ENCODE measurements at places on chromosomes 7 and 10.
A peak's percentile ranks its signal among the peaks of the same experiment; 100 is the strongest.

GRCh38 chr7:153829525-153829924 lies 222.7 kb upstream of the DPP6 start:
- no peak for DNase-seq

GRCh38 chr7:55644567-55644966 lies 72.3 kb upstream of the VOPP1 start:
- no peak for DNase-seq

GRCh38 chr10:1381339-1381738 lies 325.2 kb downstream of the WDR37 start:
- no peak for DNase-seq

GRCh38 chr7:44972562-44972961 lies 6.3 kb downstream of the MYO1G start:
- no peak for DNase-seq

DNA sequence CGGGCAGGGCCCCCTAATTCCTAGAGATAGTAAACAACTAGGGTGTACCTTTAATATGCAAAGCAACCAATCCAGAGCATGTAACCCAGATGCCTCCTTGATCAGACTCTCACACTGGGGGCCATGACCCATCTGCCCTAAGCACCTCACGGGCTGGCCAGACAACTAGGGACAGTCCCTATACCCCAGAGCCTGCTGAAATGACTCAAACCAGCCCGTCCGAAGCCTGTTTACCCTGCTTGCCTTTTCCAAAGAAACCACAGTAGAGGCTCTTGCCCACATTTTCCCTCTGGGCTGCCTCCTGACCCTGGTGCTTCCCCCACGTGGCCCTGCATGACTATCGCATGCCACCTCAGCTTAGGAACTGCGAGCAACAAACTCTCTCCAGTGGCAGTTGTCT lies 46.2 kb downstream of the RGS10 start:
- no peak for DNase-seq

GRCh38 chr10:133032976-133033741 lies 54.6 kb upstream of the ADGRA1 start:
- no peak for DNase-seq

DNA sequence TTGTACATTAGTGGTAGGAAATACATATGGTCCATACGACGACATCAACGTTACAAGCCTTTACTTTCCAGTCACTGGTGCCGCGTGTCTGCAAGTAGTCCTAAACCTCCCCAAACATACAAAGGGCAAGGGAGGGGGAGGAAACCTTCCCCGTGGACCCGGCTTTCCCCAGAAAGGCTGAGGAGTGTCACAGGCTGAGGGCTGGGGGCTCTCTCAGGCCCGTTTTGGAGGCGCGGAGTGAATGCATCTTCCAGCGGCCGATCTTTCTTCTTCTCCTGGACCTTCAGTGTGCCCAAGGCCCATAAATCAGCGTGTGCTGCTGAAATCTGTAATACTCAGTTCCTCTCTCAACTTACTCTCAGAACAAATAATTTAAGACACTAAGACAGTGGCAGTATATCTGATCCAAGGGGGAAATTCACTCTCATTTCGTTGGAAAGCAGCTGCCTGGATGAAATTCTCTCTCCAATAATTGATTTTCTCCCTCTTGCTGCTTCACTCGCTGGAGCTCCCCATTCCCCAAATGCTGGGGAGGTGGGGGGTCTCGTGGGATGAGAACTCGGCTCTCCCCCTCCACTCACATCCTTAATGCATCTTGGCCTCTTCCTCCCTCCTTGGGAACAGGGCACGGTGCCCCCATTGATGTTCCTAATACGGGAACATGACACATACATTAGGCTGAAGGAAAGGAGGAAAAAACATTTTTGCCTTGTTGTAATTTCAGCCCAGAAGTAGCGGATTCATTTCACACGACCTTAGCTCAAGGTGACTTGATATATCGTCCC lies 126.1 kb downstream of the ADARB2 start:
- no peak for DNase-seq

GRCh38 chr7:26700386-26700785 lies 164.0 kb downstream of the SKAP2 start:
- DNase-seq, result no peak

- DNase-seq, result no peak
These were observed 551.8 kb downstream of the SORCS3 start for GRCh38 chr10:105192861-105193260.

DNA sequence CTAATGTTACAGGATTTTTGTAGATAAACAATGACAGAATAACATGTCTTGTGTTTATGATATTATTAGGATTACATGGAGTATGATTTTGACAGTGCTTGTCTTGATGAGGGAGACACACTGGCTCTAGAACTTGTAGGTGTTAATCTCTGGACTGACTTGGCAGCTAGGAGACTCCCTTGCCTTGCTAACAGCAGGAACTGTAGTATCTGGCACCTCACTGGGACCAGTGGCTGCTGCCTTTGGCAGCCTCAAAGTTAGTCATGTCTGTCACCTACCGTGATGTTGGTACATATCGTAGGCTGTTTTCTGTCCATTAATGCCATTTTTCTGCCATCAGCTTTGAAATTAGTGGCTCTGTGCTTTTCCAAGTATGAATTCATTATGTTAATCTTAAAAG lies 261.5 kb downstream of the CDK14 start:
- DNase-seq, result no peak

- DNase-seq, result no peak
These were observed 14.9 kb downstream of the HEPACAM2 start for GRCh38 chr7:93211228-93211818.

GRCh38 chr7:121797657-121798452 lies 75.1 kb upstream of the PTPRZ1 start:
- no peak for DNase-seq

DNA sequence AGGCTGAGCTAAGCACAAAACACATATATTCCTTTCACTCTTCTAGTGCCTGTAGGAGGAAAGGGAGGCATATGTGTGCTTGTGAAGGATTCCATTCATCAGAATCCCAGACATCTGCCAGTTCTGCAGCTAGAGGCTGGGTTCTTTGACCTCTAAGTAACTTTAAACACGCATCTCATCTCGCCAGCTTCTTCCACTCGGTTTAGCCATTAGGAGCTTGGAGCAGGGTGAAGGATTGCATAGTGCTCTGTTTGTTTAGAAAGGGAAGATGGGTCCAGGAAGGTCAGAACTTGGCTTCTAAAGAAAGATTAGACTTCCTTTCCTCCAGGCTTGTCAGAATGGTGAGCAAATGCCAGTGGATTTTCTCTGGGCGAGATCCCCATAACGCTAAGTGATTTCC lies 43.6 kb downstream of the HK1 start:
- DNase-seq, result no peak

- DNase-seq, result no peak
These were observed 53.0 kb downstream of the SORCS3 start for GRCh38 chr10:104694074-104694473.

GRCh38 chr7:138499340-138499739 lies 39.3 kb downstream of the TRIM24 start:
- no peak for DNase-seq

- no peak for DNase-seq
These were observed 177.9 kb upstream of the PLXDC2 start for GRCh38 chr10:19638182-19638895.

DNA sequence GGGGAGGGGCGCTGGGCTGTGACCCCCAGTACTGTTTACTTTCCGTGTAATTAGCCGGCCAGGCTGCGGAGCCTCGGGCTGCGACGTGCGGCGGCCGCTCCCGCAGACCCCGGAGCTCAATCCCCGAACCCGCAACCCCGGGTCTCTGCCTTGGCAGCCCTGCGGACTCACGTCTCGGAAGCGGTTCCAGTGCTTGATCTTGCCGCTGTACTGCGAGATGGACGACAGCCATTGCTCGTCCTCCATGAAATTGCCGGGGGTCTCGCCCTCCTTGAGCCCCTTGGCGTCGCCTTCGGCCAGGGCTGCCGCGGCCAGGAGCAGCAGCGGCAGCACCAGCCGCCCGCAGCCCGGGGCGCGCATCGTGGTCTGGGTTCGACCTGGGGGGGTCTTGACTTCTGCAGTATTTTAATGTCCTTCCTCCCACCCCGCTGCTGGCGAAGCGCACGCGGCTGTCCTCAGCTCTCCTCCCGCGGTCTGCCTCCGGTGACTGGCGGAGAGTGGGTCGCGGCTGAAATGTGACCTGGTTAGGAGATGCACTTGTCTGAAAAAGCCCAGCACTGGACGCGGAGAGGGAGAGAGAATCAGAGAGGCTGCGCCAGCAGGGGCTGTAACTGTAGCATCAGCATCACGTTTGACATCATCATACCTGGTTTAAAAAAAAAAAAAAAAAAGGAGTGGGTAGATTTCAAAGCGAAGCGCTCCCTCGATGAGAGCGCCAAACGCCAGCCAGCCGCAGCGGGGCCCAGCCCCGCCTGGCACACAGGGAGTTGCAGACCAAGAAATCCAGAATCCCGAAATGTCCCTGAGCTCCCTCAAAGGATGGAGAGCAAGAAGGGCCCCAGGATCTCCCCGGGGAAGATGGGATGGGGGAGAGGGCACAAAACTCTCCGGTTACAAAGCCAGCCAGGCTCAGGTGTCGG lies at the start of gene SPOCK2:
Gene SPOCK2 (minus strand): TSS at position 583 of the 920 bp plus-strand sequence. CDS start 223 bp downstream, at position 360.
- DNase-seq, result peak; percentile 61

- no peak for DNase-seq
These were observed 116.0 kb upstream of the INHBA start for GRCh38 chr7:41818765-41819398.

GRCh38 chr7:101998029-101998905 lies 180.8 kb downstream of the CUX1 start:
- DNase-seq, result no peak

GRCh38 chr7:149422914-149423301 lies 38.0 kb downstream of the ZNF777 start:
- DNase-seq, result no peak

DNA sequence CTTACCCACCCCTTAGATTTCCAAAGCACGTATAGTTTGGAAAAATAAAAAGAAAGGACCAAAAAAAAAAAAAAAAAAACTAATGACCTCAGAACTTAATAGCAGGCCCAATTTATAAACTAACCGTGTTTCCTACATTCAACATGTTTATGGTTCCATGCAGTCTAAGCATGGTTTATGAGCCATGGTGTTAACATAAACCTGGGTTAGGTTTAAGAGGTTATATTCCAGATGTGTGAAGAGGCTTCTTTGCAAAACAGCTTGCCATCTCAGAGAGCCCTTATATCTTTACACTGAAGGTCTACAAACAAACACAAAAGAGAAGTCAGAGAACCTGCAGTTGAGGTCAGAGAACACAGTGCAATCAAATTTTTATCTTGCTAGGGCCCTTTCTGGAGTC lies 15.8 kb downstream of the TMEM254 start:
- no peak for DNase-seq

GRCh38 chr7:3280946-3281656 lies 20.0 kb upstream of the SDK1 start:
- DNase-seq, result no peak

DNA sequence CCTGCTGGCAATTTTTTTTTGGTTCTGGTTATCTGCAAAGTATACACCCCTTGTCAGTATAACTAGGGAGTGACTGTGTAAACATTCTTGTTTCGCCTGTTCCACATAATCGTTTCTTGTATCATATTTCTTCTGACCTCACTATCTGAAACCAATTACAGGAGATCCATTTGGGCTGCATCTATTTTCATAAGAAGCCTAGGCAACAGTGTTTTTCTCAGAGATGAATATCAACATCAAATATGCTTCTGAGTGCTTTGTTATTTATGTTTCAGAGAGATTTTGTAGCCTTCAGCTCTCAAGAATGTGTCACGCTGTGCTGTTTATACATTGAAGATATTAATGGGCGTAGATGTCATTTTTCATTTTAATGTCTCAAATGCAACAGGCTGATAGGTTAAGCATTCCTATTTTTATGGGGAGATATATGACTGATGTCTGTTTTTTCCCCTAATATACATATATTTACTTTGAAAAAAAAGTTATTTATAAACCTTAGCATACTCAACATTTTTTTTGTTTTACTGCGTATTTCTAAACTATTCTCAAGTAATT lies 115.5 kb downstream of the FOXP2 start:
- DNase-seq, result no peak

GRCh38 chr10:78349165-78349516 lies 315.5 kb downstream of the RPS24 start:
- DNase-seq, result no peak

DNA sequence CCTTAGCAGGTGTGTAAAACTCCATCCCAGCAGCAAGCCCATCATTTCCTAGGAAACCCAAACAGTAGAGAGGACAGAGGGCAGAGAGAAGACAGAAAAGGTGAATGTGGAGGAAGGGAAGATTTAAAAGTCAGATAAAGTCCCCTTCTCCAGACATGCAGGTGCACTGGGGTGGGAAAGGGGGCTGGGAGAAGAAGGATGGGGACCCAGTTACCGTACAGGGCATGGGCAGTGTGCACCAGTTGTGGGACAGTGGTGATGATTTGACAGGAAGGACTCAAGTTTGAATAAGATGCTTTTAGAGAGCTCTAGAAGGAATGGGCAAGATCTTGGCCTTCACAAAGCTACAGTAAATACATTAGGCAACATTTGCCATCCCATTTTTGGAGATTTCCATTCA lies 110.7 kb upstream of the PLXNA4 start:
- DNase-seq, result no peak

DNA sequence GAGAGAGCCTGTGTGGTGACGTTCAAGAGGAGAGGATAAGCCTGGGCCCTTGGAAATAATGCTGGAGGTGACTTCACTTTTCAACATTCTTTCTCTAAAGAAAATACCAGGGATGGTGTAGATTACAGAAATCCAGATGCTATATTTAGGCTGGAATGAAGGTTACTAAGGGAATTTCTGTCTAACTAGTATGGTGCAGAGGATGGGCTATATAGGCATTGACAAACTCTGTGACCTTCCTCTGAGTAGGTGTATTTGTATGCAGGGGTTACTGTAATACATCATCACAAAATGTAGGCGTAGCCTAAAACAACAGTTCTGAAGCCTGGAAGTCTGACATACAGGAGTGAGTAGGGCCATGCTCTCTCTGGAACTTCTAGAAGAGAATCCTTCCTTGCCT lies 155.3 kb upstream of the INHBA start:
- no peak for DNase-seq

DNA sequence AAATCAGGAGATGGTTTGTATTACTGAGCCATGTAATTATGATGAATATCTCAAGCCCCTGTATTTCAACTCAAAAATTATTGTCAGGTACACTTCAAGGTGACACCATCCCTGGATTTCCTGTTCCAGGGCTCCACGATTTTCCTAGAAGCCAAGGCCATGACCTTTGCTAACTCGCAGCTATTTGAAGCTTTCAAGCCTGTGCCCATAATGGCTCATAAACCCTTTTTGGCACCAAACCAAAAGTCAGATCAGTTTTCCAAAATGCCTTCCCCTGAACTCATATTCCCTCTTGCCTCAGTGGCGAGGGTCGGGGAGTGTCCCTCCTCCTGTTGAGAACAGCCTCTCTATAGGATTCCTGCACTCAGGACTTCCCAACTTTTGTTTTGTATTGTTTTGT lies 70.8 kb downstream of the HIP1 start:
- DNase-seq, result no peak

DNA sequence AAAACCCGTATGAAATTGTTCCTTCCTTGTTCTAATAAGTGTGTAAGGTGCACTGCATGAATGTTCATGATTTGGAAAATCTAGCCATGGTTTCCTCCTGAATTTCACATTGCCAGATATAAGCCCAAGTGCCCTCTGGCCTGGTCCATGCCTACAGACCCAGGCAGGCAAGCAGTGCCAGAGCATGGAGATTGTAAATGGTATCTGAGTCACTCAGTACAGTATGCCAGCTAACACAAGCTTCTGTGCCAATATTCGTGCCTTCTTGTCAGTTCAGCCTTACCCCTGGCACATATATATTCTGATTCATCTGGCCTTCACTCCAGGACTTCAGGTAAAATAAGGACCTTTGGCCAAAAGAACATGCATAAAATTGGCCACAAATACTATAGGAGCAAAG lies 38.4 kb upstream of the PDE1C start:
- no peak for DNase-seq

All from activated CD4-positive, alpha-beta T cell treated with anti-CD3 and anti-CD28 coated beads for 1 hour (primary cell).